ENCODE measurements at places on chromosomes 16 and 17. TPM values are rescaled to one million over a fixed set of nuclear protein-coding genes. Genes with fewer than 3 reads are reported as not detected.
A peak's percentile ranks its signal among the peaks of the same experiment; 100 is the strongest.

GRCh38 chr17:75515496-75516254 lies at the start of gene CASKIN2:
TSS of gene CASKIN2 (minus strand) at chr17:75515537. CDS start at chr17:75513804, 1,733 bp downstream.
- no peaks in the 10 kb centered on the region for H3K27me3 ChIP-seq
- H3K36me3 ChIP-seq: peaks cover 13% of the 10 kb centered on the region
- DNase-seq: peak; percentile 100
- H3K4me1 ChIP-seq: peaks cover 15% of the 10 kb centered on the region
- peak within 1 kb of the TSS; percentile 41 for H3K27ac ChIP-seq

- H3K27ac ChIP-seq: no peak overlapping the region
- no peak overlapping the region for H3K4me3 ChIP-seq
- H3K27me3 ChIP-seq: no peaks in the 10 kb centered on the region
- no peak for DNase-seq
- no peaks in the 10 kb centered on the region for H3K36me3 ChIP-seq
Measured at GRCh38 chr16:56226845-56227525, 35.7 kb downstream of the GNAO1 start.

DNA sequence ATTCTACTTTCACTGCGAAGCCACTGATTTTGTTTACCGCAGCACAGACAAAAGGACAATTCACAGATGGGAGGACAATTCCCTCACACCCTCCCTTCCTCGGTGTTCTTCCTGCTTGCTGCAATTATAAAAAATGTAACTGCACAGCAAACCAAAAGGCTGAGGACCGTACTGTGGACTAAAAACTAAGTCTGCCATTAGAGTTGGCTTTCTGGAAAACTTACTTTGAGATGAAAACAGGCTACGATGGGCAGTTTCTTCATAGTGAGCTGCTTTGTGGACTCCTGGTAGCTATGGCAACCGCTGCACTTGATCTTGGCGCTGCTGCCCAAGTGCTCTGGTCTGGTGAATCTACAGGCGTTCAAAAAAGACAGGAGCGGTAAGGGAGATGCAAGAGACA lies 35.2 kb downstream of the USP22 start:
- H3K4me1 ChIP-seq: no peaks in the 10 kb centered on the region
- H3K4me3 ChIP-seq: no peak overlapping the region
- H3K27me3 ChIP-seq: no peaks in the 10 kb centered on the region
- H3K36me3 ChIP-seq: peaks cover 98% of the 10 kb centered on the region
- no peak for DNase-seq
- no peak overlapping the region for H3K27ac ChIP-seq

Gene OR4D1
- not detected for total RNA-seq

GRCh38 chr17:55405600-55405999 lies 16.0 kb downstream of the MMD start:
- no peaks in the 10 kb centered on the region for H3K4me1 ChIP-seq
- H3K4me3 ChIP-seq: no peak overlapping the region
- H3K27me3 ChIP-seq: no peaks in the 10 kb centered on the region
- DNase-seq: no peak
- peaks cover 26% of the 10 kb centered on the region for H3K36me3 ChIP-seq

- peaks cover 9% of the 10 kb centered on the region for H3K4me1 ChIP-seq
- H3K36me3 ChIP-seq: no peaks in the 10 kb centered on the region
- peaks cover 6% of the 10 kb centered on the region for H3K27me3 ChIP-seq
- H3K4me3 ChIP-seq: peak overlapping the region; percentile 94
Measured at GRCh38 chr17:78253946-78254672, 22.7 kb downstream of the TMEM235 start.

GRCh38 chr16:54305080-54305479 lies 18.5 kb upstream of the IRX3 start:
- H3K27ac ChIP-seq: no peak overlapping the region
- no peaks in the 10 kb centered on the region for H3K36me3 ChIP-seq
- no peak for DNase-seq
- H3K27me3 ChIP-seq: no peaks in the 10 kb centered on the region
- no peak overlapping the region for H3K4me3 ChIP-seq

DNA sequence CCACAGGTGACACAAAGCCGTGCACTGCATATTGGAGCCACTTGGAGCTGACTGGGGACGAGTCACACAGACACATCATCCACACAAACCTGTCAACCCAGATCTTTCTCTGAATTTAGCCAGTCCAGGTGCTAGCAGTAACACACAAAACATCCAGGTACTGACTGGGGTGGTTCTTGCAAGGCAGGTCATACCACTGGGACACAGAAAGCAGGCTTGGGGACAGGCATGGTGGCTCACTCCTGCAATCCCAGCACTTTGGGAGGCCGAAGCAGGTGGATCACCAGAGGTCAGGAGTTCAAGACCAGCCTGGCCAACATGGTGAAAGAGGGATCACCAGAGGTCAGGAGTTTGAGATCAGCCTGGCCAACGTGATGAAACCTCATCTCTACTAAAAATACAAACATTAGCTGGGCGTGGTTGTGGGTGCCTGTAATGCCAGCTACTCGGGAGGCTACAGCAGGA lies 14.9 kb downstream of the ENPP7 start:
- DNase-seq: peak; percentile 85
- no peak overlapping the region for H3K27ac ChIP-seq
- H3K27me3 ChIP-seq: peaks cover 68% of the 10 kb centered on the region

Gene APOBR
- under 0.01 TPM for total RNA-seq

DNA sequence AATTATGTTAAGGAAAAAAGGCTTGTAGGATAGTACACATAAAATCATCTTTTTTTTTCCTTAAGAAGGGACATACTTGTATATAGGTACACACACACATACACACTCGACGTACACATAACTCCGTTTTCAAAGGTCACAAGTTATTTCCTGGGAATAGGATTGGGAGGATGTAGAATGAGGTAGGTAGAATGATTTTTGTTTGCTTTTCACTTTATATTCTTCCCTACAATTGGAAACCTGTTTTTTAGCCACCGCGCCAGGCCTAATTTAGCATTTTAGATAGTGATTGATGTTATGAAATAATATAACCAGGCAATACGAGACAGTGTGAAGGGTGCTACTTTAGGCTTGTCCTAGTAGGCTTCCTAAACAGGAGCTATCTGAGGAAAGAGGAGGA lies 1.8 kb upstream of the HAPSTR1 start:
- DNase-seq: no peak
- peaks cover 13% of the 10 kb centered on the region for H3K4me1 ChIP-seq
- peaks cover 12% of the 10 kb centered on the region for H3K36me3 ChIP-seq
- H3K27me3 ChIP-seq: no peaks in the 10 kb centered on the region
- no peak overlapping the region for H3K27ac ChIP-seq

DNA sequence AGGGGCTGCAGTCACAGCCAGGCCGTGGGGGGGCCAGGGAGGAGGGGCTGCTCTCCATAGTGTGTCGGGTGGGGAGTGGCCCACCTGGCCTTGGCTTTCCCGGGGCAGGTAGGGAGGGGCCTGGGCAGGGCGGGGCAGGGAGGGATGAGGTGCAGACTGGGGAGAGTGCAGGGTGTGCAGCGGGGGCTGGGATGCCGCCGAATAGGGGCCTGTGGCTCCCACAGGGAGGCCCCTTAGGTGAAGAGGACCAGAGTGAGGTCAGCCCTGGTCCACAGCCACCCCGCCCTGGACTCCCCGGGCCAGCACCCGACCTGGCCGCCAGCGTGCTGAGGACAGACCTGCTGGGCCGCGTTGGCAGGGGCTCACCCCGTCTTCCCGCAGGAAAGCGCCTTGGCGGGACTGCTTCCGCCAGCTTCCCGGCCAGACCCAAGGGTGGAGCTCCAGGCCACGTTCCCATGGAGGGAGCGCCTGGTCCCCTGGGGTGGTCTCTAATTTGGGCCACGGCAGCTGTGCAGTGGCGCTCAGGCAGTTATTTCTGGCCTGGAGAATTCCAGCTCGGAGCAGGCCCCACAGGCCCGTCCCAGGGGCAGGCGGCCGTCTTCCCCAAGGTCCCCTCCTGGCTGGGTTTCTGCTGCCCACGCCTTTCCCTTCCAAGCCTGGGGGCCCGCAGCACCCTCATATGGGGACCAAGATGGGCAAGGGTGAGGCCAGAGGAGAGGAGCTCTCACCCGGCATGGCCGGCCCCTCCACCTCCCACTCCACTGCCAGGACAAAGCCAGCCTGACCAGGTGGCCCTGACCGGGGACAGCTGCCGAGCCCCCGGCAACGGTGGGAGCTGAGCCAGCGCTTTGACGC lies 27.9 kb downstream of the CACNA1H start:
- no peak overlapping the region for H3K27ac ChIP-seq
- H3K27me3 ChIP-seq: no peaks in the 10 kb centered on the region
- peaks cover 16% of the 10 kb centered on the region for H3K4me1 ChIP-seq
- no peaks in the 10 kb centered on the region for H3K36me3 ChIP-seq
- no peak overlapping the region for H3K4me3 ChIP-seq
- no peak for DNase-seq

GRCh38 chr16:66057057-66057456 lies 309.4 kb upstream of the CDH5 start:
- peaks cover 9% of the 10 kb centered on the region for H3K4me1 ChIP-seq
- H3K36me3 ChIP-seq: no peaks in the 10 kb centered on the region
- no peak overlapping the region for H3K4me3 ChIP-seq
- peaks cover 3% of the 10 kb centered on the region for H3K27me3 ChIP-seq

Gene ATP2C2
- not detected for total RNA-seq

Gene C16orf86
- total RNA-seq: 6.2 TPM
